ENCODE measurements at places on chromosomes 3 and 15. TPM values are rescaled to one million over a fixed set of nuclear protein-coding genes. Genes with fewer than 3 reads are reported as not detected.

Gene GRK7
- not detected for total RNA-seq

Gene PPP1R14D
- not detected for total RNA-seq

Gene TLR9
- total RNA-seq = not detected

Gene ZNF660
- total RNA-seq = 0.32 TPM

Gene ARPP21
- not detected for total RNA-seq

Gene GOLGA8H
- not detected for total RNA-seq

Gene TNFAIP8L3
- total RNA-seq = 3.8 TPM
